ENCODE measurements at places on chromosomes 12 and 14. TPM values are rescaled to one million over a fixed set of nuclear protein-coding genes. Genes with fewer than 3 reads are reported as not detected.

LRRK2 gene
- total RNA-seq: 7.4 TPM

PCNX1 gene
- total RNA-seq: 43.3 TPM

TNFAIP2 gene
- 46.7 TPM for total RNA-seq

CIROP gene
- not detected for total RNA-seq

DDN gene
- 0.78 TPM for total RNA-seq

CLMN gene
- total RNA-seq: 9.0 TPM

AKT1 gene
- total RNA-seq: 120 TPM

COX14 gene
- total RNA-seq: 243 TPM

ZC2HC1C gene
- 11.3 TPM for total RNA-seq

SOAT2 gene
- total RNA-seq: not detected

DHRS2 gene
- total RNA-seq: not detected

MUCL1 gene
- total RNA-seq: not detected

MYH6 gene
- total RNA-seq: 4,934 TPM

GPR162 gene
- total RNA-seq: 4.4 TPM

ADCY6 gene
- total RNA-seq: 52.1 TPM

Data from Right ventricle myocardium superior (tissue), 1 donor.